ENCODE measurements at places on chromosomes 7 and 10. TPM values are rescaled to one million over a fixed set of nuclear protein-coding genes. Genes with fewer than 3 reads are reported as not detected.

- no peak for DNase-seq
These were observed 153.0 kb upstream of the PDE1C start for GRCh38 chr7:32223071-32223650.

IFIT1 gene
- 40.9 TPM for polyA plus RNA-seq

GRCh38 chr7:120992965-120993494 lies 4.5 kb downstream of the CPED1 start:
- DNase-seq, result no peak

HDAC9 gene
- 2.1 TPM for polyA plus RNA-seq

SPDYE2B gene
- not detected for polyA plus RNA-seq

DNA sequence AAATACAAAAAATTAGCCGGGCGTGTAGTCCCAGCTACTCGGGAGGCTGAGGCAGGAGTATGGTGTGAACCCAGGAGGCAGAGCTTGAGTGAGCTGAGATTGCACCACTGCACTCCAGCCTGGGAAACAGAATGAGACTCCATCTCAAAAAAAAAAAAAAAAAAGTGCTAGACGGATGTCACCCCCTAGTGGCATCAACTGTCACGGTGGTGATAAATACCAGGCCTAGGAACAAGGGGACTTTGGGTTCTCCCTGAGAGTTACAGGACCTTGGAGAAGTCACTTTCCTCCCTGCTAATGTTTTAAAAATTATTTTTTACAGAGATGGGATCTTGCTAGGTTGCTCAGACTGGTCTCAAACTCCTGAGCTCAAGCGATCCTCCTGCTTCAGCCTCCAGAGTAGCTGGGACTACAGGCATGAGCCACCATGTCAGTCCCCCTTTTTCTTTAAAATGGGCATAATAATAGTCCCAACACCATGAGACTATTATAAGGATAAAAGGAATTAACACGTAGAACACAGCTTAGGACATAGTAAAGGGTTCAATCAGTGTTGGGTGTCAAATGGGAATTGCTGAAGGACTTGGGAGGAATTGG lies 2.6 kb upstream of the TMEM130 start:
- no peak for DNase-seq

All from kidney (tissue), 22 donors.